Occipital lobe (tissue), 3 donors: ENCODE measurements at places on chromosomes 1 and 21. TPM values are rescaled to one million over a fixed set of nuclear protein-coding genes. Genes with fewer than 3 reads are reported as not detected.

DNA sequence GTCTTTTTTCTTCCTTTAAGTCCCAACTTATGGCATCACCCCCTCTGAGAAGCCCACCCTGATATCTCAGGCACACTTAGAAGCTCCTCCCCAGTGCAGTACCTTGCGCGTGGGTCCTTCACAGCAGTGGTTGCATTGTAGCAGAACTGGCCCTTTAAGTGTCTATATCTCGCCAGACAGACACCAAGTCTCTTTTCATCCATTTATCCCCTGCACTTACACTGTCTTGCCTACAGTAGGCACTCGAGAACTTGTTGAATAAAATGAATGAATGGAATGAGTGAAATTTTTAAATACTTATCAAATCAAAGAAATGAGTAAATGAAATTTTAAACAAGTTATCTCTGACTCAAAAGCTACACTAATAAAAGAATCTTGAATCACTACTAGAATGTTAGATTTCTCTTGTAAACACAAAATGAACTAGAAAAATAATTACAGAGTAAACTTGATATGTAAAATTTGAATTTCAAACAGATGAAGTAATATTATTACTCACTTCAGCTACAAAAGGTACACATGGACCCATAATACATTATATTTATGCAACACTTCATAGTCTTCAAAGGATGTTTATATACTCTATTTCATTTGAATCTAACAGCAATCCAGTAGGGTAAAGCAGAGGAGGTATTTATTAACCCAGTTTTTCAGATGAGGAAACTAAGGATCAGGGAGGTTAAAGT is 54.7 kb upstream of the MAN1A2 start:
- DNase-seq, result no peak

Gene SPRR1B
- total RNA-seq, result not detected

Gene CFAP141
- total RNA-seq, result not detected

- no peak for DNase-seq
These were observed 102.6 kb downstream of the CYYR1 start for GRCh38 chr21:26470351-26471098.

- DNase-seq, result no peak
These were observed 27.4 kb downstream of the DUSP10 start for GRCh38 chr1:221714227-221715152.
